ENCODE measurements at places on chromosomes 11 and 22.

DNA sequence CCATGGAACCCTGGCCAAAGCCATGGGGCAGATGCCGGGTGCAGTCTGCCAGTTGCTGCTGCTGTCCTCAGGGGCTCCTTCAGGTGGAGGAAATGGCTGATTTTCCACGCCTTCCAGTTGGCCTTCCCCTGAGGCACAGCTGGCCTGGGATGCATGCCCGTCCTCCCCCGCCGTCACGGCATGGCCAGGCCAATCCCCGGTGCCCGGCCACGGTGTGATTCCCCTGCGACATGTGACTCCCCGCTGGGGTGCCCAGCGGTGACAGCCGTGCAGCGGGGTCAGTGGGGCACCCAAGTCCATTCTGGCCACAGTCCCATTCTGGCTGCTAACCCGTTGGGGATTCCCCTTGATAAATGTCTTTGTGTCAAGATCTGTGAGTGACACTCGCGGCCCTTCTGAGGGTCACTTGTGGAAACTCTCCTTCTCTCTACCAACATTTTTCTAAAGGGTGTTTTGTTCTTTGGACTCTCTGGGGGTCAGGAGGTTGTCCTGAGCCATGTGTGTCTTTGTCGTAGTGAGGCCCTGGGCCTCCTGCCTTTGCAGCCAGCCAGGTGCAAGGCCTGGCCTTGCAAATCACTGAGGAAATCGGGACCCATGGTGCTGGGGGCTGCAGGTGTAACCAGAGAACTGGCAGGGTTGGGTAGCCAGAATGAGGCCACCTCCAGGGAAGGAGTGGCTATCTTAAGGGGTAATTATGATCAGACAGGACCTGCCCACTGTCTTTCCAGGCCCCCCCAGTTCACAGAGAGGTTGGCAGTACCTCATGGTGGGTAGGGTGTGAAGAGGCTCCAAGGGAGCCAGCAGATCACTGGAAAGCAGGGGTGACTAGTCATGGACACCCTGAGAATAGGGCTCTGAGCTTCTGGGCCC, 37.1 kb downstream of the KCNQ1OT1 start:
- DNase-seq = no peak

DNA sequence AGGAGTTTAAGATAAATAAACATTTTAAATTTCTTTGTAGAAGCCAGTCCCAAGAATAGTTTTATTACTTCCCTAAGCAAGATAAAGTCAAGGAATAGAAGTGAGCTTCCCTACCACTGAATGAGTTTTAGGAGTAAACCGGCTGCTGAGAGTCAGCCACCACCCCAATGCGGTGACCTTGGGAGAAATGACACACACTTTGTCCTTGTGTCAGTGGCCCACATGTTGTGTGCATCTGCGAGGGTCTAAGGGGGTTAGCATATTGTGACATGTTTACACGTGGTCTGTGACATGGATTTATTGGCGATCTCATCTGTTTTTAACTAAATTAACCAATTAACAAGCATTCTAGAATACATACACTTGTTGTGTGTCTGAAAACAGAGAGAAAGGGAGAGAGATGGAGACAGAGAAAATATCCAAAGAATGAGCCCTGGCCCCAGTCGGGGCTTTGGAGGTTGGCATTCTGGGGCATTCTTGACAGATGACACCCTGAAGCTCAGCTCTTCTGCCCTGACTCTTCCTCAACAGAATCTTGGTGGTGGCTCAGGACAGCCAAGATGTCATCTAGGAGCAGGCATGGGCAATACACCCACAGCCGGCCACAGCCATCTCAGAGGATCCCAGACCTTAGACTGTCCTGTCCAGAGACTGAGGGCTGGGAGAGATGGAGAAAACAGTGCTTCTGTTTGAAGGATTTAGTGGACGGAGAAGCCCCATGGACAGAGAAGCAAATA, 29.7 kb upstream of the TMPRSS4 start:
- DNase-seq = no peak

DNA sequence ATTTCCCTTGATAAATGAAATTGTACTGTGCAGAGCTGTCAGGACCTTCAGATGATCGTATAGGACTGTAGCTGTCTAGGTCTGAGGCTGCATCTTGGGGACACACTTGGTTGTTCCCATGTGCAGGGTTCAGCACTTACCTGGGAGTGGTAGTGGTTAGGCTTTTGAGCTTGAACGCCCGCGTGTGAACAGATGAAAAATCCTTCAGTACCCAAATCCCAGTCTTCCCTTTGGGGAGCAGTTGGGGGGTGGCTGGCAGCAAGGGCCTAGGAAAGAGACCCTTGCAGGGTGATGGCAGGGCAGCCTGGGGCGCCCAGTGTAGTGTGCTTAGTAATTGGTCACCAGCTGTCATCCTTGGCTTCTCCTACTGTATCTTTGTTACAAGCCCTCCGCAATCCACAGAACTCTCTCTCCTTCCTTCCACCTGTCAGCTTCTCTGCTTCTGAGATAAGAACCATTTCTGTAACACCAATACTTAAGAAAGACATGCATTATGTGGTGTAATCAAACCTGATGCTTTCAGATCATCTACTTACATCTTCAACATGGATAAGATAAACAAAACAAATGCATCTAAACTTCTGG, 64.6 kb downstream of the MORC2 start:
- DNase-seq = no peak

GRCh38 chr22:23256986-23257888, 76.9 kb downstream of the BCR start:
- no peak for DNase-seq

DNA sequence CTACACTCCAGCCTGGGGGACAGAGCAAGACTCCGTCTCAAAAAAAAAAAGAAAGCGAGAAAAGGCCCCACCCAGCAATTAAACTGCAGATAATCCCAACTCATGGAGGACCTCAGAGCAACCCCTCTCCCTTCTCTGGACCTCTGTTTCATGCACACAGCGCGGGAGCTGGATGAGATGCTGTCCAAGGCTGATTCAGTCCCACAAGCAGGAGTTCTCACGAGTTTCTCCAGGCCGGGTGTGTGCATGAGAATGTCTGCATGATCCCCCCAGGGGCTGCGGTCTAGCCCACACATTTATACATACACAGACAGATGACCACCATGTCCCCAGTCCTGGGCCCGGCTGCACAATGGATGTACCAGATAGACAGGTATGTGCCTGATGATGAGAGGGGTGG, 19.4 kb downstream of the ELFN2 start:
- no peak for DNase-seq

DNA sequence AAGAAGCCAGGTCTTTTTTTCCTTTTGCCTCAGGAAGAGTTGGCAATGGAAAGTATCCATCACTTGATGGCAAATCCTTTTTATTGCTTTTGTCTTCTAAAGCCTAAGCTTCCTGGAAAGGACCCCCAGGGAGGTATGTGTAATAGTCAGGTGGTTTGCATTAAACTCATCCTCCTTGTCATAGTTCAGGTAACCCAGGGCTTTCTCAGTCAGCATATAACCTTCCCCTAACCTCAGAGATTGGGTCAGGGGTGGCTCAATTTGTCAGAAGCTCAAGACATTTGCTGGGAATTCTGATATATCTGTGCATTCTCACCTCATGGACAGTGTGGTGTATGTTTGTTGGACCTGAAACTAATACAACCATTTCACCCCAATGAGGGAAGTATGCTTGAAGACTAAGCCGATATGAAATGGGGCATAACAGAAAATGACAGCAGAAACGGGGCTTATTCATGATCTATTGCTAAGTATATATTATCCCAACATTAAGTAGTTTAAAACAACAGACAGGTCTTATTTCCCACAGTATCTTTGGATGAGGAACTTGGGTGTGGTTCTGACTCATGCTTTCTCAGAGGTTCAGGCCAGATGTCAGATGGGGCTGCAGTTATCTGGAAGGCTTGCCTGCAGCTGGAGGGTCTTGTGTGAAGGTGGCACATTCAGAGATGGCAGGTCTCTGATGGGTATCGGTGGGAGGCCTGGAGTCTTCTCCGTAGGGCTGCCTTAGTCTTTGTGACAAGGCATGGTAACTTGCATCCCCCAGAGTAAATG, 135.8 kb upstream of the SPON1 start:
- DNase-seq = no peak

GRCh38 chr22:23060612-23061400, 9.5 kb upstream of the GNAZ start:
- no peak for DNase-seq

DNA sequence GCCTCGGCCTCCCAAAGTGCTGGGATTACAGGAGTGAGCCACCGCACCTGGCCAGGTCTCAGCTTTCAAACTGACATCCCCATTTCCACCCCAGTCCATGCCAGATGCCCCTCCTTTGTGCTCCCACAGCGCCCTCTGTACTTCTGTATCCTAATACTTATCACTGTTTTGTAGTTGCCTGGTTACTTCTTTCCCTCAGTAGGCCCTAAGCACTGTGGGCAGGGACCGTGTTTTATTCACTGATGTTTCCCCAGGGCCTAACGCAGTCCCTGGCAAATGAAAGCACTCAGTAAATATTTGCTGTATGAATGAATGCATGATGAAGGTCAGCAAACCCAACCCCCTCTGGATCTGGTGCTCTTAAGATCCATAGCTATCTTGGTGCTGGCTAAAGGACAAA, 2.2 kb upstream of the TRIM3 start:
- DNase-seq = no peak

GRCh38 chr11:62931499-62932278, 10.5 kb upstream of the CHRM1 start:
- no peak for DNase-seq

GRCh38 chr22:49979587-49980264, 19.2 kb downstream of the PIM3 start:
- DNase-seq = peak; percentile 44

DNA sequence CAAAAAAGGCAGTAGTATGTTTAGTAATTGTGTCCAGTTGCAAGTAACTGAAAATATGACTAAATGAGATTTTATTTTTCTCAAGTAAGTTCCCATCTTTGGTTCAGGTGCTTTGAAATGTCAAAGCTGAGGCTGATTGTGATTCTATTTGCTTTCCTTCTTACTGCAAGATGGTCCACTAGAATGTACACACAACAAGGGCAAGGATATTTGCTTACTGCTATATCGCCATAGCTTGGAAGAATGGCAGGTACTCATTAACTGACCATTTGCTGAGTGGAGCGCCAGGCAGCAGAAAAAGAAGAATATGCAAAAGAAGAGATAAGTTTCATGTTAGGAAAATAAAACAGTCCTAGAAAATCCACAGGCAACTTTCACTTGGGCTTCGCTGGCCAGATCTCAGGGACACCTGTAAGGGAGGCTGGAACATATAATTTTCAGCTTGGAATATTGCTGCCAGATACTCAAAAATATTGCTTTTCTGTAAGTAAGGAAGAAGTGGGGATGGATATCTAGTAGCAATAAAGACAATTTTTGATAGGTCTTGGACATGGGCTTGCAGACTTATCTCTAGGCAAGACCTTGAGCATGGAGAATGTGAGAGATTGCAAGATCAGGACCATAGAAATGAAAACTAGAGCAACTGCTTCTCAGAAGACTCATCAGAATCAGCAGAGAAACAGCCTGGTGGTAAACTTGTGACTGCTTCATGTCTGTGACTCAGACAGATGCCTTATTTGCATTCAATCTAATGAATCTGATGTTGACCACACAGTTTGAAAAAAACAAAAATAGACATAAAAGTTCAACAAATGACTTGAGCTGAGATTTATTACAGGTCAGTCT, 44.8 kb upstream of the OR9Q1 start:
- no peak for DNase-seq

- DNase-seq = peak; percentile 62
Observed at GRCh38 chr11:12696911-12697581, 22.8 kb downstream of the TEAD1 start.

DNA sequence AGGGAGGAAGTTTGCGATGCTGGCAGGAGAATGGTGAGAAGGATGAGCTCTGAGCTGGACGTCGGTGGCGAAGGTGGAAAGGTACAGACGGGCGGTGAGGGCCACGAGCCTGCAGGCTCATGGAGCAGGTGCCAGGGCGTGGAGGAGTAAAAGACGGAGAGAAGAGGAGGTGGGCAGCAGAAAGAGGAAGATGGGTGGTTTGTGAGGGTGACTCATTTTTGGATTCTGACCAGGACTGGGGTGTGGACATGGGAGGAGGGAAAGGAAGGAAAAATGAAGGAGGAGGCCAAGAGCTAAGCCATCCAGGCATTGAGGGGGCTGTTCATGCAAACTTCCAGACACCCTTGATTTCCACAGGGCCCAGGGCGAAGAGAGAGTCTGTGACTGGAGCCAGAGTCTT, 3.5 kb downstream of the ZDHHC24 start:
- no peak for DNase-seq

GRCh38 chr11:119181677-119182412, 3.4 kb upstream of the NHERF4 start:
- peak; percentile 93 for DNase-seq

- no peak for DNase-seq
Observed at GRCh38 chr11:94518300-94518699, 6.0 kb downstream of the C11orf97 start.

GRCh38 chr11:59728913-59729312, 15.3 kb upstream of the OR10V1 start:
- DNase-seq = no peak

GRCh38 chr22:29408940-29409339, 20.6 kb upstream of the AP1B1 start:
- DNase-seq = no peak

- no peak for DNase-seq
Observed at GRCh38 chr11:84819537-84819936, 807.6 kb downstream of the DLG2 start.

DNA sequence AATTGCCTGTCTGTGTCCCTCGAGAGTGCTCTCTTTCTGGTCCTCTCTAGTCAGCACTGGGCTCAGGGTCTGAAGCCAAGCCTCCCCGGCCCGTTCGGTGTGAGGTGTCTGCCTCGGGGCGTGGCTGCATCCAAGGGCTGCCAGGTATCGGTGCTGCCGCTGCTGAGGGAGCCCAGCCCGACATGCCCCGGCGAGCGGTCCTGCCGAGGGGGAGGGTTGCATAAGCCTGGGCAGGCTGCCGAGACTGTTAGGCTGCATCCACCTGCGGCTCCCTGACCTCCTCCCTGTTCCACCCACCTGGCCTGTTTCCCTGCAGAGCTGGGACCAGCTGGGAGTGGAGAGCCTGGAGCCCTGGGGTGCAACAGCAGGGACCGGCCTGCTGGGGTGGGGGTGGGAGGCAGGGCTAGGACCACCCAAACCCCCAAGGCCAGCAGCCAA, 6.3 kb downstream of the OVOL1 start:
- DNase-seq = no peak

- DNase-seq = no peak
Observed at GRCh38 chr11:15897211-15897960, 459.0 kb downstream of the SOX6 start.

DNA sequence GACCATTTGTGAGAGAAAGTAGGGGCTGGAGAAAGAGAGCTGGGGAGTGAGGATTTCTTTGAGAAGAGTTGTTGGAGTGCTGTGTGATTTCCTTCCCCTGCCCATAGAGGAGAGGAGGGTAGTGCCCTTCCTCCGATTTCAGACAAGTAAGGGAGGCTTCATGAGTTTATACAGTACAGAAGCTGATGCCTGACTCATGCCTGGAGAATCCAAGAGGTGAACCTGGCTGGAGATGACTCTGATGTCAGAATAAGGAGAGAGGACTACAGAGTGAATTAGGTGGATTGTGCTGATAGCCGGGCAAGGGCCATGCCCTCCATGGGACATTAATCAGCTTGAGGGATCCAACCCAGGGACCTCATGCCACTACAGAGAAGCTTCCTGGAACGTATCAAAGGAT, 91.6 kb downstream of the FAR1 start:
- no peak for DNase-seq

- DNase-seq = no peak
Observed at GRCh38 chr11:109845437-109845836, 247.8 kb upstream of the ZC3H12C start.

GRCh38 chr11:95711162-95711944, 78.2 kb downstream of the FAM76B start:
- no peak for DNase-seq

Measured in NCI-H1417 (cell line).